ENCODE measurements at places on chromosomes 12 and 14.

GRCh38 chr14:75521415-75522199 lies 662 bp upstream of the BATF start:
- no peak for DNase-seq

DNA sequence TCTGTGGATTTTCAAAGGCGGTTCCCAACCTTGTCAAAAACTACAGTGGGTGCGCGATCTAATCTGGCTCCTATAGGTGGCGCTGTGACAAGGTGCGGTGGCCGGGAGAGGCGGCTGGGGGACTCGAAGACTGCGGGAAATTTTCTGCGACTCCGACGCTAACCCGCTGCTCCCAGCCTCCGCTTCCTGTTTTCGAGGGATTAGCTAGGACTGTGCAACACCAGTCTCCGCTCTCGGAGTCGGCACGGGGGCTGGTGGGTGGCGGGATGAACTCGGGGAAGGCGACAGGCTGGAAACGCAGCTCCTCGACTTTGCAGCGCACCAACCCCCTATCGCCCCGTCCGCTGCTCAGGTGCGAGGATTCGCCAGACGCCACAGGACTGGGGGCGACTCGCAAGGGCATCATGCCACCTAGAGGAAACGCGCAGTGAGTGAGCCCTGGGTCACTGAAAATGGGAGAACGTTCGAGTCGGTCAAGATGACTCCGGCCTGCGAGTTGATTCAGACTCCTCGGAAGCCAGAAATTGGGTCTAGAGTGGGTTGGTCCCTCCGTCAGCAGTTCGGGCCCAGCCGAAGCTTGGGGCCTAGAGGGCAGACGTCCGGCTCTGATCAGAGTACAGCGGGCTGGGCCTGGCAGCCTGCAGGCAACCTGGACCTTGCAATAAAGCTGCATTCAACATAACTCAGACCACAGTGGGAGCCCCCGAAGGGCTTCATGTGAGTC lies 5.5 kb upstream of the PAX9 start:
- no peak for DNase-seq

GRCh38 chr14:71122866-71123565 lies 215.8 kb downstream of the PCNX1 start:
- no peak for DNase-seq

DNA sequence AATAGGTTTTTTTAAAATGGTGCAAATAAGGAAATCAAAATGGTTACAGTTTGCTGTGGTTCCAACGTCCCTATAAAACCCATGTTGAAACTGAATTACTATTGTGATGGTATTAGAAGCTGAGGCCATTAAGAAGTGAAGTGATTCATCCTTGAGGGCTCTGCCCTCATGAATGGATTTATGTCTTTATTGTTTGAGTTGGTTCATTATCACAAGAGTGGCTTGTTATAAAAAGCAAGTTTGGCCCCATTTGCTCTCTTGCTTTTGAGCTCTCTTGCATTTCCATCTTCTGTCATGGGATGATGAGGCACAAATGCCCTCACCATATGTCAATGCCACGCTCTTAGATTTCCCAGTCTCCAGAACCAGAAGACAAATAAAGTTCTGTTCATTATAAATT lies 62.3 kb downstream of the PRKD1 start:
- no peak for DNase-seq

- DNase-seq = no peak
Measured at GRCh38 chr14:74546416-74546815, 52.9 kb downstream of the ISCA2 start.

GRCh38 chr12:80040075-80040738 lies 59.1 kb upstream of the OTOGL start:
- DNase-seq = no peak

GRCh38 chr12:91139286-91139685 lies 28.0 kb upstream of the LUM start:
- no peak for DNase-seq

DNA sequence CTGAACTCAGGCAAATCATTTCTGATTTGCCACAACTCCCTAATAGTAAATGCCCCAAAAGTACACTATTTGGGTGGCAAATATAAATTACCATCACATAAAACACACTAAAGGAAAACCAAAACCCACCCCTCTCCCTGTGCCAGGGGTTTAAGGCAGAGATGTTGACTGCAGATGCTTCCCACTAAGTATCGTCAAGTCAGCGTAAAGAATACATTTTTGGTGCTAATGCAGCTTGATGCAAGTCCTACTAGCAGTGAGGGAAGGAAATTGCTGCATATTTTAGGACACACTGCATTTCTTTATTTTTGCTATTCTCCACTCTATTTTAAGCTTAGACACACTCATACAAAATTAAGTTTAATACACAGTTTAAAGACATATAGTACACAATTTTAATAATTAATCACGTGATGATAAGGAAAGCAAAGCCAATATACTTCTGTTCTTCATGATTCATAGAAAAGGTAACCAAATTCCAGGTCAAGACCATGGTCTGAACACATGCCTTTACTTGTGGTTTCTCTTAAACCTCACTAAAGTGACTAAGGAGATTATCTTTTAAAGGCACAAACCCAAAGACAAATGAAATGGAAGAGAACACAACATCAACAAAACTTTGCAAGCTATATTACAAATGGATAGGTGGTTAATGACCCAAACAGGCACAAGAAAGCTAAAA lies 162.2 kb downstream of the STXBP6 start:
- DNase-seq = no peak

DNA sequence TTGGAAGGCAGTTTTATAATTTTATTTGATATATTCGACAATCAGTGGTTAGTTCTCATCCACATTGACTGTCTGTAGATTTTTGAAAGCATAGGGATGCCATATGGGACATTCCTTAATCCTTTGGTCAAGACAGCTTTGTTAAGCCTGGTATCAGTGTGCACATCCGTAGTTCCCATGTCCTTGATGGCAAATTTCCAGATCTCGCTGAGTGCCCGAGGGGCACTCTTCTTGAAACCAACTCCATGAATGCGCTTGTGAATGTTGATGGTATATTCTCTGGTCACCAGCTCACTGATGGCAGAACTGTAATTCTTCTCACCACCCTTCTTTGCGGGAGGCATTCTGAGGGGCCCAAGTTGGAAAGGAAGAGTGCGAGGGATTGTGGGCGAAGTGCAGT lies 6.1 kb upstream of the DENND5B start:
- DNase-seq = no peak

DNA sequence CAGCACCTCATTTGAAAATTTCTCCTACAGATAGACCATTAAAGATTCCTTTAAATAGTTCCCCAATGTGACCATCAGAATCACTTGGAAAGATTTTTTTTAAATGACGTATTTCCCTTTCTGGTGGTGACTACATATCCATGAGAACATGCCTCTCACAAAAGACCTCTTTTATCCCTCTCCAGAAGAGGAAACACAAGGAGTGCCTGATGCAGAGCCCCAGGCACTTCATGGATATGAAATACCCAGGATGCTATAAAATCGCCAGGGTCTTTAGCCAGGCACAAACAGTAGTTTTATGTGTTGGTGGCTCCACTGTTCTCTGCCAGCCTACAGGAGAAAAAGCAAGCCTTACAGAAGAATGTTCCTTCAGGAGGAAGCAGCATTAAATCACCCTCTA lies 97.1 kb downstream of the ETNK1 start:
- DNase-seq = no peak
